ENCODE measurements at places on chromosomes 6 and 20.

DNA sequence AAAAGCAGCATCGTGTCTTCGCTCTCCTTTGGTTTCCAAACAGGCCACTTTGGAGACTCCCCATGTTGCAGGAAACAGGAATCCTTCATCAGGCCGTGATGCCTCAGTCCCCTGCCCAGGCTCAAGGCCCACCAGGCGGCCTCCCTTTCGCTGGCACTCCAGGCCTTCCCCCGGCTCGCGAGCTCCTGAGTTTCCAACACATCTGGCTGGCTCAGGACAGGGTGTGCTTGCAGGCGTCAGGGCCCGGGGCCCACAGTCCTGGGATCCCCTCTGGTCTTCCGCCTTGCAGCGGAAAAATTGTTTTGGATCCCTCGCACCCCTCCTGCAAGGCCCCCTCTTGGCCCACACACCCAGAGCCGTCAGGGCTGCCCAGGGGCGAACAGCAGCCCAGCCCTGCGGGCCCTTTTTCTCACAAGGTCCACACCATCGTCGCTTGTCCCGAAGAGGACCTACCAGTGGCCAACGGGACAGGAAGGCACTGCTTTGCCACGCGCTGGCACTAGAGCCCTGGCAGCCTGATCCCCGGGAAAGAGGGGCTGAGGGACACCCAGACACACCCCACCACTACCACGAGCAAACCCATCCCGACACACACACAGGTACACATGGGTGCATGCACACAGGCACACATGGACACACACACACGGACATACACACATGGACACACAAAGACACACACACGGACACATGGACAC lies 1930.9 kb upstream of the DEFB115 start:
- no peak for DNase-seq

DNA sequence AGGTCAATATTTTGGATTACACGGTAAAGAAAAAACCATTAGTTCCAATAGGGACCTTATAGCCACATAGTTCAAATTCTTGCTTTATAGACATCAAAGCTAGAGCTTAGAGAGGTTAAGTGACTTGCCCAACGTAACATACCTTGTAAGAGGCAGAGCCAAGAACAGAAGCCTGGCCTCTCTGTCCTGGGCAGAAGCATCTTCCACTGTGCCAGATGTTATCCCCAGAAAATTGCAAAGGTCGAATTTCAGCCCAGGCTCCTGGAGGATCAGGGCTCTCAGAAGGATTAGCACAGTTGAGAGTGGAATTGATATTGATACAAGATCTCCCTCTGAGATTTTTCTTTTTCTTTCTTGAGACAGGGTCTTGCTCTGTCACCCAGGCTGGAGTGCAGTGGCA lies 6.1 kb downstream of the SMIM28 start:
- no peak for DNase-seq

DNA sequence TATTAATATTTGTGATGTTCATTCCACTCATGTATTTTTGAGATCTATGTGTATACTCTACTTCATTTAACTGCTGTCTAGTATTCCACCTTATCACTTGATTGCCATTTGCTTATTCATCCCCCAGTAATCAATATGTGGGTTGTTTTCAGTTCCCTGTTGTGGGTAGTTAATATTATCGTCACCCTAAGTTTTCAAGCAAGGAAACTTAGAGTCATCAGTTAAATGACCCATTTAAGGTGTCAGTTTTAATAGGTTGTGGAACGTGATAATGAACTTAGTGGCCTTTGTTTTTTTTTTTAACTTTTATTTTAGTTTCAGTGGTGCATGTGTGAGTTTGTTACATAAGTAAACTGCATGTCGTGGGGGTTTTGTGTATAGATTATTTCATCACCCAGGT lies 90.3 kb downstream of the SLC24A3 start:
- DNase-seq = no peak

DNA sequence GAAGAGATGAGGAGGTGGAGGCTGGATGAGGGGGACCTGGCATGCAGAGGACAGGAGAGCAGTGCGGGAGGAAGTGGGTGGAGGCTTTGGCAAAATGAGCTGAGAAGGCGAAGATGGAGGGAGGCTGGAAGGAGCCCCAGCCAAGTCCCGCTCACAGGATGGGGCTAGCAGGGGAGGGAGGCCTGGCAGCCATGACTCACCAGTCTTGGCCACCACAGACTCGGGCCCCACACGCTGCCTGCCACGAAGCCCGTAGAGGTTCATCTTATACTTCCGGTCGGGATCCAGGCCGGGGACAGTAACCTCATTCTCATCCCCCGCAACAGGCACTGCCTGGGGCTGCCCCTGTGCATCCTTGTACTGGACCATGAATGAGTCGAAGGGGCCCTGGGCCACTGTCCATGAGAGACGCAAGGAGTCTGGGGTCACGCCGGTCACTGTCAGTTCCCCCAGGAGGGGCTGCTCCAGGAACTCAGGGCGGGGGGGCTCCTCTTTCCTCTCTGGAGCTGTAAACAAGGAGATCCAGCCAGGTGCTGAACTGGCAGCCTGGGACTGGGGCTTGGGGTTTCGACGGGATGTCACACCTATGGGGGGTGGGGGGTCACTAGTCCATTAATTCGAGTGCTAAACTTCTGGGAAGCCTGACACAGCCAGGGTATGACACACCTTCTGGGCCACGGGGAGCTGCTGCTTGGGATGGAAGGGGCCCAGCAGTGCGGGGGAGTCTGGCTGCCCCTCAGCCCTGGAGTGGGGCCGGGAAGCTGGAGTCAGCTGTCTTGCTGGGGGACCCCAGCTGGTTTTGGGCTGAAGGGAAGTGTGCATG lies 27.8 kb downstream of the TNXB start:
- no peak for DNase-seq

DNA sequence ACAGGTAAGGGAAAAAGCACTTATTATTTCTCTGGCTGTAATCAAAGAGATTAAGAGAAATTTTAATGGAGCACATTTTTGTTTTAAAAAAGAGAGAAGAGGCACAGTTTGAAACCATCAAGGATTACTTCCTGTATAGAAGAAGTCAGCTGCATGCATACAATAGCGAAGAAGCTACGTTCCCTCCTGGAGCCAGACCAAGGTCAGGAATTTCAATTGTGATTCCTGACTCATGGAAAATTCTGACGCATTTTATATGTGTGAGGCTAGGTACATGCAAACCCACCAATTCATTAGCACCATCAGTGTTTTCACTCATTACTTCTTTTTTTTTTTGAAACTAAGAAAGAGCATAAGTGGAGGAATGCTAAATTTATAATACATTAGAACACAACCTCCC lies 232.7 kb upstream of the SGK1 start:
- no peak for DNase-seq

GRCh38 chr6:53703047-53703446 lies 37.5 kb upstream of the KLHL31 start:
- DNase-seq = no peak

DNA sequence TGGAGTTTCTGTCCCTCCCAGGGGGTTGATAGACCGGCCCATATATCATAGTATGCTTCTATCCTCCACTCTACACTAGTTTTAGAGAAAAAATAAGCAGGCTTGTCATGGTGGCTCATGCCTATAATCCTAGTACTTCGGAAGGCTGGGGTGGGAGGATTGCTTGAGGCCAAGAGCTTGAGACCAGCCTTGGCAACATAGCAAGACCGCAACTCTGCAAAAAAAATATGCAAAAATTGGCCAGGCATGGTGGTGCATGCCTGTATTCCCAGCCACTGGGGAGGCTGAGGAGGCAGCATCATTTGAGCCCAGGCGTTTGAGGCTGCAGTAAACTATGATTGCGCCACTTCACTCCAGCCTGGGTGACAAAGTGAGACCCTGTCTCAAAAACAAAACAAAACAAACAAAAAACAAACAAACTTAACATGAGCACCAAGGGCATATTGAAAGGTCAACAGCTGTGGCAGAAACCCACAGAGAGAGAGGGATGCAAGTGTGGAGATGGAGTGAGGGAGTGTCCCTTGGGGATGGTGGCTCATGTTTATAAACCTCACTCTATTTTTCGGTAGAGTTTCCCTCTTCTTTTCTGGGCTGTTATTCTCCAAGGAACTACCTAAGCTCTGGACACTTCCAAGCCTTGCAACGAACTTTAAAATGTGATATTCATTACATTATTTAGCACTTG lies 24.1 kb downstream of the SLC24A3 start:
- DNase-seq = no peak

- DNase-seq = no peak
Observed at GRCh38 chr6:122829456-122829855, 40.4 kb downstream of the SMPDL3A start.

GRCh38 chr6:104689551-104690205 lies 170.0 kb downstream of the HACE1 start:
- no peak for DNase-seq

GRCh38 chr6:33817489-33817888 lies 13.7 kb upstream of the MLN start:
- no peak for DNase-seq

DNA sequence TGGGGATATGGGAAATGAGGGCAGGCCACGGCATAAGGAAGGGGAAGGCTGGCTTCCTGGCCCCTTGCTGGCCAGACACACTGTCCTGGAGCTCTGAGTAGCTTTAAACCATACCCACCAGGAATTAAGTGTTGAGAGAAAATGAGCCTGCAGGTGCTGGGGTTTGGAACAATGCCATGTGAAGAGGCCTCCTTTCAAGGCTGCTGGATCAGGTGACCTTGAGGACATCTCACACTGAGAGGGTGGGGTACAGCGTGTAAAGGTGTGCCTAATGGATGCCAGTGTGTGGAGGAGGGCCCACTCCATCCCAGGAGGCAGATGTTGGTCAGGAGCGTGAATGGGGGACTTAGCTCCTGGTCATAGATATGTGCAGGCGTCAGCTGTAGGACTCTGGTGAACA lies 74.8 kb upstream of the MLN start:
- no peak for DNase-seq

GRCh38 chr6:152587473-152587872 lies 49.7 kb downstream of the SYNE1 start:
- DNase-seq = no peak

GRCh38 chr20:19885939-19886660 lies 128.0 kb downstream of the RIN2 start:
- DNase-seq = peak; percentile 37

GRCh38 chr6:124433387-124434160 lies 528.7 kb upstream of the RNF217 start:
- no peak for DNase-seq

DNA sequence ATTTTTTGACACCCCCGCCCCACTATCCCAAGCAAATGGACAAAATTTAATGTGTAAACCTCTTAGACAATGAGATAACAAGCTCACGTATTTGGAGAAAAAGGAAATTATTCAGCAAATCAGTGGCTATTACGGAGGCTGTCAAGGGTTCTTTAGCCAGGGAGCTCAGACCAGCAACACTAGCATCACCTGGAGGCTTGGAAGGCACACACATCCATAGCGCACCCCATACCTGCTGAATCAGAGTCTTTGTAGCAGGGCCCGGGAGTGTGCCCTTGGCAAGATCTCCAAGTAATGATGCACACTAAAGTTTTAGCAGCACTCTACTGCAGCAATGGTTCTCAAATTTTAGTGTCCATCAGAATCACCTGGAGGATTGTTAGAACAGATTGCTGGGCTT lies 223.2 kb upstream of the BTBD3 start:
- no peak for DNase-seq

All from hypothalamus (tissue), 51 donors.